Epithelial cell of proximal tubule (primary cell): ENCODE measurements at places on chromosomes 3 and 15. TPM values are rescaled to one million over a fixed set of nuclear protein-coding genes. Genes with fewer than 3 reads are reported as not detected.
A peak's percentile ranks its signal among the peaks of the same experiment; 100 is the strongest.

DNA sequence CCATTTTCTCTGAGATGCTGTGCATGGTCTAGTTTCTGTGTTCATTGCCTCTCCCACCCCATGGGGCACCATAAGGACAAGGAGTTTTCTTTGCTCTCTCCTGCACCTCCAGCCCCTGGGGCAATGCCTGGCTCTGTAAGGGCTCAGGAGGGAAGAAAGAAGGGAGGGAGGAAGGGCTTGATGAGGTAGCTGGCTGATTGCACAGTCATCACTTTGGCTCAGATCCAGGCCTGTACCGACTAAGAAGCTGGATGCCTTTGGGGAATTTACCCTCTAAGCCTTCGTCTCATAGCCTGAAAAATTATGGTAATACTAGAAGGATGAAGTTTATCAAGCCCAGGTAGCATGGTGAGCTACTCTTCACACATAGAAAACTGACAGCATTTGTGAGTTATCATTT, 382.9 kb downstream of the GABRG3 start:
- DNase-seq = peak; percentile 67

DNA sequence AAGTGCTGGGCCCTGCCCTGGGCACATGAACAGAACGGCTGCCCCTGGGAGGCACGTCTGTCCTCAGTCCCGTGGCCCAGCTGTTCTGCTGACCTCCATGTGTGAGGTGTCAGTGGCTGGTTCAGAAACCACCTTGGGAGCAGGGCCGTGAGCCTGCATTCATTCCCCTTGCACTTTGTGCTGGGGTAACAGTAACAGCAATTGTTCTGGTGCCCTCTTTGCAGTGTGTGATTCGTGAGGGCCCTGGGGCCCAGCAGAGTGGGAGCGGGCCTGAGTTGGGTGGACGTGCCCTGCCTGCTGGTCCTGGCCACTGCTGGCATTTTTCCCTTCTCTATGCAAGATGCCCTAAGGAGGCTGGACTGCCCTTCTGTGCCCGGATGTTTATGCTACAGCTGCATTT, 50.4 kb upstream of the MYZAP start:
- no peak for DNase-seq

DNA sequence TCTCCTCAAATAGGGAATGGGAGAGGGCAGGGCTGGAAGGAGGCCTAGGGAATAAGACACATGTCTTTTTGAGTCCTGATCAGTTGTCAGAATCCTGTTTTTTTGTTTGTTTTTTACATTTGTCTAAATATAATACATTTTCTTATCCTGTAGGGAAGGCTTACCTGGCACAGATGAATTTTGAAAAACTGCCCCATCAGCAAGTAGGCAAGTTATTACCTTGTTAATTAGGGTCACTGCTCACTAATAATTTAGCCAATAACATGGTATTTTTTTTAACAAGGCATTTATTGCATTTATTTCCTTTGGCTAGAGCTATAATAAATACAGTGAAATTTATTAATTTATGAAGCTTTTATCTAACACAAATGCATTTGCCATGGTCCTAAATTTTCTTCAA, 423.2 kb upstream of the ONECUT1 start:
- no peak for DNase-seq

Gene RASGRF1
- 1.5 and 5.9 TPM in 2 replicates for total RNA-seq

- DNase-seq = no peak
Observed at GRCh38 chr3:119362010-119362409, 67.8 kb downstream of the ARHGAP31 start.

- no peak for DNase-seq
Observed at GRCh38 chr3:127849368-127849767, 27.1 kb upstream of the MGLL start.

DNA sequence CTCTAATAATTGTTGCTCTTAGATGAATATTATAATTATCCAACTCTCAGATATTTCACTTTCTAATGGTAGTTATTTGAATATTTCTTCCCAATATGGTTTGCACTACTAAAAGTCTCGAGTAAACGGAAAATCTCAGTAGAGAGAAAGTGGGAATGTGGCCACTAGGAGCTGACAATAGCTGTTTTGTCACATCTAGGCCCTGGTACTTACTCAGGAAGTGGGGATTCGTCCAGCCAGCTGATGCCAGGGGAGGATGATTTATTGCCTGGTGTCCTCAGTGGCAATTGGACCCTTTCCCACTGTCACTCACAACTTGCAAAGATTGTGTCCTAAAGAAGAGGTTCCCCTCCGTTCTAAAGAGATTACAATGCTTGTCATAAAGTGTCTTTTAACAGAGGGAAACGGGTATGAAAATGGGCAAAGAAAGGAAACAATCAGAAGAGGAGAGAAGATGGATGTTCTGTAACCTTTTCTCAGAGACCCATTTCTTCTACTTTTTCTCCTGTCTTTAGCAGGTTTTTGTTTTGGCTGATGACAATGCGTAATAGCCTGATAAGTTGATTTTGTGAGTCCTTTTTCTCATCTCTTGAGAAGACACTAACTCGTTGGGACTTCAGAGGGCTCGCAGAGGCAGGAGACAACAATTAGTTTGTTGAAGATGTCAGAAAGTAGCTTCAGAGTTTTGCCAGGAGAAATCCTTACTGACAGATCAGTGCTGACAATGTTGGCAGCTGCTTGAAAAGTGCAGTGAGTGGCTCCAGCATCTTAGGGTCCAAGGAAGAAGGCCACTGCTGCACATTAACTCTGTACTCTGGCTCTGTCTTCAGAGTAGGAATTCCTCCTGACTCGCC, 320.6 kb downstream of the MECOM start:
- DNase-seq = no peak

GRCh38 chr15:82532991-82533481, 7.2 kb downstream of the RPS17 start:
- DNase-seq = no peak

GRCh38 chr3:194206320-194206719, 70.4 kb downstream of the HES1 start:
- DNase-seq = no peak

GRCh38 chr3:104943974-104944373, 422.7 kb upstream of the ALCAM start:
- DNase-seq = no peak

DNA sequence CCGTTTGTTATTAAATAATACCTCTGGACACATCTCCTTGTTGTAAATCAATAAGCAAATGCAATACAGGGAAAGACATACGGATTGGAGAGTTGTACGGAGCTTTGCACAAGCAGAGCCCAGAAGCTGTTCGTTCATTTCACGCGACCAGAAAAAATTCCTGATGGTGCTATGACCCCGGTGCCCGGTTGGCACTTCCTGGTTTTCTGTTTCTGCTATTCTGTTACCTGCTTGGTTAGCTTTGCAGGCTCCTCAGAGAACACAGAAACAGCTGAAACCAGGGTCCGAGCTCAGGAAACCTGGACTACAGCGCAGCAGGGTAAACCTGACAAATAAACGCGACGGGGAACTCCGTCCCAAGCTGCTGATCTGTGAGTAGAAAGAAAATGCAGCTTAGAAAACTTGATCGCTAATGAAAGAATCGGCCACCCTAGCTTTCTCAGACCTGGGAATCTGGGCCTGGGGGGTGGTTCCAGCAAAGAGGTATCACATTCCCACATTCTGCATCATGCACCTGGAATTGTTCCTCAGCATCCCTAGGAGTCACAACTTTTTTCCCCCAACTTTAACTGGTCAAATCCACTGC, 845 bp downstream of the CNTN3 start:
- no peak for DNase-seq

Gene BFSP2
- total RNA-seq = not detected in 2 replicates

Gene ADAMTSL3
- total RNA-seq = 0.58 and 0.65 TPM in 2 replicates

Gene SCN11A
- not detected in 2 replicates for total RNA-seq

- DNase-seq = no peak
Observed at GRCh38 chr3:57778494-57778893, 22.4 kb downstream of the SLMAP start.

Gene FAM227B
- 3.2 and 6.6 TPM in 2 replicates for total RNA-seq

GRCh38 chr3:27138005-27138404, 231.2 kb downstream of the NEK10 start:
- DNase-seq = no peak

DNA sequence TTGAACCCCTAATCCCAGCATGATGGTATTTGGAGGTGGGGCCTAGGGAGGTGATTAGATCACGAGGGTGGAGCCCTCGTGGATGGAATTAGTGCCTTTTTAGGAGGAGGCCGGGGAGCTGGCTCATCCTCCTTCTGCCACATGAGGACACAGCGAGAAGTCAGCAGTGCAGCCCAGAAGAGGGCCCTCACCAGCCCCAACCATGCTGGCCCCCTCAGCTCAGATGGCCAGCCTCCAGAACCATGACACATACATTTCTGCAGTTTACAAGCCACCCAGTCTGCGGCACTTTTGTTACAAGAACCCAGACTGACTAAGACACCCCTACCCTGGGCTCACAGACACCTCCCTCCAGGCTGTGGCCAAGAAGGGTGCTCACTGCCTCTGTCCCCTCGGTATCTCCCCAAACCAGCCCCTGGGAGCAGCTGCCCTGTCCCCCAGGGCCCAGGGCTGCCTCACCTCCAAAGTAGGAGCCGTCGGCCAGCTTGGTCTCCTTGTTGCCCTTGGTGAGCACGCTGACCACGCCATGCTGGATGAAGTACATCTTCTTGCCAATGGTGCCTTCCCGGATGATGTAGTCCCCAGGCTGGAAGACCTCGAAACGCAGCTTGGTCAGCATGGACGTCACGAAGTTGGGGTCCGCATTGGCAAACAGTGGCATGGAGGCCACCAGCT, 44.1 kb downstream of the HCN4 start:
- DNase-seq = no peak

DNA sequence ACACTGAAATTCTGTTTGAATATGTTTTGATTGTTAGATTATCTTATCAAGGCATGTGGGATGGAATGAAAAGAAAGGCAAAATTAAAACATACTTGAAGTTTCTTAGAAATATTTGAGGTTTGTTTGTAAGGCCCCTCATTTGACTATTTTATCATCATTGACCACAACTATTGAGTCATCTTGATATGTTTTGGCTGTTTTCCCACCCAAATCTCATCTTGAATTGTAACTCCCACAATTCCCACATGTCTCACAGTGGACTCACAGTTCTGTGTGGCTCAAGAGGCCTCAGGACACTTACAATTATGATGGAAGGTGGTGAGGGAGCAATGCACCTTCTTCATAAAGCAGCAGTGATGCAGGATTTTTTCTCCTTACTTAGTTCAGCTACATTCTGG, 917.1 kb downstream of the PLOD2 start:
- DNase-seq = no peak

DNA sequence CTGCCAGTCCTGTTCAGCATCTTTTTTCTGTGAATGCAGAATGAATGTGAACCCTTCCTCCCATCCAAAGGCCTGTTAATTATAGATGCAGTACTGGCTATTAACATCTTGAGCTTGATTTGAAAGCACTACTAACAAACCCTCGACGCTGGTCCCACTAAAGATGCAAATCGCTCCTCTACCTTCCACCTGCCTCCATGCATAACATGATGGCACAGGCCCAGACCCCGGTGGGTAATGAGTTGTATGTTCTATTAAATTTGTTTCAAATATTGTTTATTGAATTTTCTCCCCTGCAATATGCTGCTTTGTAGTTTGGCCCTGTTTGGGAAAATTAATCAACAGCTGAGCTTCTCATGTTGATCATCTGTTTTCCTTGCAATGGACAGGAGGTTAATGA, 69.3 kb downstream of the RAB11A start:
- no peak for DNase-seq

Gene GOLGA6A
- not detected in 2 replicates for total RNA-seq

GRCh38 chr15:92934716-92935115, 34.6 kb downstream of the CHD2 start:
- DNase-seq = no peak

- DNase-seq = no peak
Observed at GRCh38 chr15:71091601-71092000, 23.7 kb upstream of the THSD4 start.

Gene EXD1
- not detected in 2 replicates for total RNA-seq

- DNase-seq = no peak
Observed at GRCh38 chr15:52503788-52504496, 24.7 kb downstream of the MYO5A start.

GRCh38 chr15:72222393-72222792, 8.6 kb downstream of the PKM start:
- DNase-seq = no peak

DNA sequence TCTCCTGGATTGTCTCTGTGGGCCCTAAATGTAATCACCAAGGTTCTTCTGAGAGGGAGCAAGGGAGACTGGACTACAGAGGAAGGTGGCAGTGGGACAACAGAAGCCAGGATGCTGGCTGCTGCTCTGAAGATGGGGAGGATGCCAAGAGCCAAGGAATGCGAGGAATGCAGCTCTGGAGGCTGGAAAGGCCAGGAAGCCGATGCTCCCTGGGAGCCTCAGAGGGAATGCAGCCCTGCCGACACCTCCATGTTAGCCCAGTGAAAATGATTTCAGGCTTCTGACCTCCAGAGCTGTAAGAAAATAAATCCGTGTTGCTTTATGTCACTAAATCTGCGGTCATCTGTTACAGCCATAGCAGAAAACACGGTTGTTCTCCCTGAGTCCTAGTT, 44.1 kb downstream of the UMPS start:
- no peak for DNase-seq

Gene FETUB
- 0.36 TPM in 1 of 2 replicates, not detected in the other for total RNA-seq

Gene PSTPIP1
- not detected in 2 replicates for total RNA-seq

DNA sequence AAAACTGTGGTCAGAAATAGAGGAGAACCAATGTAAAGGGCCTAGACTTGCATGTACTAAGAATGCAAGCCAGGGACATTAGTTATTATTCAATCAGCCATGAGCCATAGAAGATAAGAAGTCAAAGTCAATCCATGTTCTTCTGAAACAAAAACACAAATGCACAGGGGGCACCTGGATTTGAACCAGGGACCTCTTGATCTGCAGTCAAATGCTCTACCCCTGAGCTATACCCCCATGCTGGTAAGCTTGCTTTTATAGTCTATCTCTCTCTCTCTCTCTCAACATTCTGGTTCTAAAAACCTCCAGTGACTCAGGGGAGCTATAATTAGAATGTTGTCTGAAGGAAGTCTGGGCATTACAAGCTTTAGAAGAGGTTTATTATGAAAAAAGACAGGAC, 85.6 kb upstream of the ACP3 start:
- peak; percentile 56 for DNase-seq

Gene DUOX2
- not detected in 2 replicates for total RNA-seq

Gene CAMK2N2
- 0.22 and 0.35 TPM in 2 replicates for total RNA-seq

- DNase-seq = no peak
Observed at GRCh38 chr3:60998858-60999257, 252.4 kb downstream of the FHIT start.

Gene IQCB1
- total RNA-seq = 13.5 and 19.5 TPM in 2 replicates

DNA sequence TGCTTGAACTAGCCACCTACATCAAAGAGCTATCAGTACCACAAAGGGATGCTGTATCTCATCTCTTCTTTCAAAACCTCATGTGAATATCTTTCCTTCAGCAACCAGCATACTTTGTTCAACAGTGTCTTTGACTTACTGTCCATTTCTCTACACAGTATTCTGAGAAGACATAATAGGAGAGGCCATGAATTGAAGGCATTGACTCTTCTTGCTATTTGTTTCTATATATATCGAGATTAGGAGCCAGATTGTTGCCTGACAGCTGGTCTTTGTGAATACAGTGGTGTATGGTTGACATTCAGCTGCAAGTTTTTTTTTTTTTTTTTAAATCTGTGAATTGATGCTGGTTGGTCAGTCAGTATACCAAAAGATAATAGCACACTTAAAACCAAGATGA, 12.1 kb upstream of the CSRNP1 start:
- no peak for DNase-seq

Gene FOXB1
- total RNA-seq = not detected in 2 replicates

Gene SI
- total RNA-seq = not detected in 2 replicates
